ENCODE measurements at places on chromosomes 13 and 19. TPM values are rescaled to one million over a fixed set of nuclear protein-coding genes. Genes with fewer than 3 reads are reported as not detected.

DNA sequence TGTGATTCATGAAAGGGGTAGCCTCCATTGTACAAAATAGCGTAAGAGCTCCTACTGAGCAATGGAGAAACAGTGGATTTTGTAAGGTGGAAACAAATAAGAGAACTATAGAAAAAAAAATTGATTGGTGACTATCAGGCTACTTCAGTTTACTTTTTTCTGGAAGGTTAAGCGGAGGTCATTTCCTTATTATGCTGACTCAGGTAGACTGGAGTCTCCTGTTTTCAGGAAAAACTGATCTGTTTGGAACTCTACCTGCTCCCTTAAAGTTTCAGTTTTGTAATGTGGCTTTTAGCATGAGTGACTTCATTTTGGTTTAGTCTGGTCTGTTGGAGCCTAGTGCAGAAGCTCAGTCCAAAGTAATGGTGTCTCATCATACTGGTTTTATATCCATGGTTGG, 3.4 kb downstream of the ZNF607 start:
- peaks cover 5% of the 10 kb centered on the region for H3K36me3 ChIP-seq
- no peaks in the 10 kb centered on the region for H3K27me3 ChIP-seq
- DNase-seq, result no peak
- no peaks in the 10 kb centered on the region for H3K4me1 ChIP-seq

PRRG2 gene
- 0.49 TPM for total RNA-seq

DNA sequence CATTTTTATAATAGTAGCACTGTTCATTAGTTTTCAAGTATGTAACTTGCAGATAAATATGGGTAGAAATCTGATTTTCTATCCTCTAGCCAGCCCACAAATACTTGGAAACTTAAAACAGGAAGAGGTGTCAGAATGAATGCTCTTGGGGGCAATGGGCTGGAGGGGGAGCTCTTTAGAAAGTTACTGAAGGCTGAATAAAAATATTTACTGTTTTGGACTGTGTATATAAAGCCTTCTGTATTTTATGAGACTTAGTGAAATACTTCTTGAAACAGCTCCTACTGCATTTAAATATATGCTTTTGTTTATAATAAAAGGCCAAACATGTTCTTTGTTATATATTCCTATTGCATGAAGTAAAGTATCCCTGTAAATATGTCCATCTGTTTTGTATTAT, 138.8 kb downstream of the RGCC start:
- H3K27me3 ChIP-seq, result no peaks in the 10 kb centered on the region
- H3K36me3 ChIP-seq, result peaks cover 4% of the 10 kb centered on the region
- no peak for DNase-seq
- H3K27ac ChIP-seq, result no peak overlapping the region
- H3K4me1 ChIP-seq, result no peaks in the 10 kb centered on the region

DNA sequence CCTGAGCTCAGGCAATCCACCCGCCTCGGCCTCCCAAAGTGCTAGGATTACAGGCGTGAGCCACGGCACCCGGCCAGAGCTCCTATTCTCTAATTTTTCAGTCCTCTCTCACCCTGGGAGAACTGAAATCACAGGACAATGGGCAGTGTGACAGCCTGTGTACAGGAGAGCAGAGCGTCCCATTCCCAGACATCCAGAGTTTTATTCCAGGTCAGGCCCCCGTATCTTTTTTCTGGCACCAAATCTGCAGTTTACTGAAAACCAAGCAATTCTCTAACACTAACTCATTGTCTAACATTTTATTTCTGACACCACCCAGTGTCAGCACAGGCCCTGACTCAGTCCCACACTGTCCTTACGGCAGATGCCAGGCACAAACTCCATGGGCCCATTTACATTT, 6.7 kb downstream of the ZNF708 start:
- H3K36me3 ChIP-seq, result no peaks in the 10 kb centered on the region
- no peak for DNase-seq
- no peak overlapping the region for H3K4me3 ChIP-seq
- H3K27me3 ChIP-seq, result no peaks in the 10 kb centered on the region

- H3K27ac ChIP-seq, result peak within 1 kb of the TSS; percentile 54
- no peak for DNase-seq
- H3K36me3 ChIP-seq, result no peaks in the 10 kb centered on the region
Observed at GRCh38 chr19:35138305-35138892, at the start of gene FXYD1. TSS of gene FXYD1 (plus strand) at chr19:35138824. CDS start at chr19:35140080, 1,256 bp downstream.
